Activated T-helper 2 cell treated with anti-CD3 and anti-CD28 coated beads, Interferon-gamma antibody, Interleukin-2, Interleukin-4, amounts not matched to agents 10 μg/mL and 5 μg/mL and 100 μg/mL, durations not matched to agents 14 hours and 24 hours and 36 hours (primary cell): ENCODE measurements at places on chromosomes 2 and 18. TPM values are rescaled to one million over a fixed set of nuclear protein-coding genes. Genes with fewer than 3 reads are reported as not detected.

GRCh38 chr18:10318691-10318970 is 135.8 kb upstream of the APCDD1 start:
- DNase-seq: no peak

- DNase-seq: no peak
Measured at GRCh38 chr2:173204316-173204715, 128.7 kb downstream of the MAP3K20 start.

DNA sequence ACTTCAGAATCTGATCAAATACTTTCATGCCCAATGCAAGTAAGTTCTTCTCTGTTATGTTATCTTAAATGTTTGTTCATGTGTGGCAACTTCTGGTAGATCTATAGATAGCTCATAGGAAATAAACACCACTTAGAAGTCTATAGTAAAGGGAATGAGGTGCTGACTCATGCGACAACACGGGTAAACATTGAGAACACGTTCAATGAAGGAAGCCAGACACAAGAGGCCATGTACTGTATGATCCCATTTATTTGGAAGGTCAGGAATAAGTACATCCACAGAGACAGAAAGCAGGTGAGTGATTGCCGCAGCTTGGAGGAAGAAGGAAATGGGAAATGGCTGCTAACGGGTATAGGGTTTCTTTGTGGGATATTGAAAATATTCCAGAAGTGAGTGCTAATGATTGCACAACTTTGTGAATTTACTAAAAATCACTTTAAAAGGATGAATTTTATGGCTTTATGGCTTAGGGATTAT is 95.4 kb downstream of the ITGB1BP1 start:
- DNase-seq: no peak

GRCh38 chr2:1613078-1613445 is 131.3 kb downstream of the PXDN start:
- DNase-seq: no peak

DNA sequence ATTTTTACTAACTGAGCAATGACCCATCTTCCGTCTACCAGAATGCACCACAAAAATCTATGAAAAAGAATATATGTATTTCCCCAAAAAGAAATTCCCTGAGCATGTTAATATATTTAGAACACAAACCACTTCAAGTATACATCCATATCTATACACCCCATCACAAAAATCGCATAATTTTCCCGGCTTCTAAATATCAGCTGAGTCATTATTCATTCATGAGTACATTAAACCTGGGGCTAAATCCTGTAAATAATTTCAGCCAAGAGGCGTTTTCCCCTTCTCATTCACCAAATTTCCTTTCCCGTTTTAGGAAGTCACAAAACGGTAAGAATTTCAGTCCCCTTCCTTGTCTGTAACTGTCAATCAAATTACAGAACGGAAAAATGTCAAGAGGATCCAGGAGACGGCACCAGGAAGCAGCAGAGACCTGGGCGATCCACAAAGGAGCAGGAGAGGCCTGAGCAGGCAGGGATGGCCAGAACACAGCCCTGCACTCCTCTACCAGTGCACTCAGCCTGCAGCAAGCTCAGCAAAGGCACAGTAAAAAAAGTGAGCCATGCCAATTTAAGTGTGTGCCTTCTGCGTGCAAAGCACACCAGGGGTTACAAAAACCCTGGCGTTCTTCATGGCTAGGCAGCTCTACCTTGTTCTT is 300.7 kb downstream of the TCF4 start:
- no peak for DNase-seq

GRCh38 chr2:191618046-191618780 is 59.7 kb upstream of the NABP1 start:
- DNase-seq: no peak

DNA sequence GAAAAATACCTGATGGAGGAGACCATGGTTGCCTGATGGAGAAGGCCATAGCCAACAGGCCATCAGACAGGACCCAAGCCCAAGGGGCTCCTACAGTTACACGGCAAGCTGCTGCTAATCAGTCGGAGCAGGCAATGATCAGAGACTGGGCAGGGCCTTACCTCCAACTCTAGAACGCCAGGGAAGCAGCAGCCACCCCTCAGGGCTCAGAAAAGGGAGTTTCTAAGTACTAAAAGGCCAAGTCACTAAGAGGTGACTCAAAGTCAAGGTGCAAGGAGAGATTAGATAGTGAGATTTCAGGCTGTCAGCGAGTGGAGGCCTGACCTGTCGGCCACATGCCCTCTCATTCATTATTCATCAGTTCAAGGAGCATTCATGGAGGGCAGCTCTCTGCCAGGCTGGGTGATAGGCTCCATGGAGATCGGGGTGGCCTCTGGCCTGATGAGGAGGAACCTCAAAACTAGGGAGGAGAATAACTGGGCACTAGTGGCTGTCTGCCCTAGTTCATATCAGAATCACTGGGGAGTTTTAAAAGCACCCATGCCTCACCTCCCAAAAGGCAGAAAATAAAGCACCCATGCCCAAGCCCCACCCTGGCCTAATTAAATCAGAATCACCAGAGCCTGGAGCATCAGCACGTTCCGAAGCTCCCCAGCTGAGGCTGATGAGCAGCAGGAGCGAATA is 3.6 kb downstream of the VIL1 start:
- DNase-seq: no peak

DNA sequence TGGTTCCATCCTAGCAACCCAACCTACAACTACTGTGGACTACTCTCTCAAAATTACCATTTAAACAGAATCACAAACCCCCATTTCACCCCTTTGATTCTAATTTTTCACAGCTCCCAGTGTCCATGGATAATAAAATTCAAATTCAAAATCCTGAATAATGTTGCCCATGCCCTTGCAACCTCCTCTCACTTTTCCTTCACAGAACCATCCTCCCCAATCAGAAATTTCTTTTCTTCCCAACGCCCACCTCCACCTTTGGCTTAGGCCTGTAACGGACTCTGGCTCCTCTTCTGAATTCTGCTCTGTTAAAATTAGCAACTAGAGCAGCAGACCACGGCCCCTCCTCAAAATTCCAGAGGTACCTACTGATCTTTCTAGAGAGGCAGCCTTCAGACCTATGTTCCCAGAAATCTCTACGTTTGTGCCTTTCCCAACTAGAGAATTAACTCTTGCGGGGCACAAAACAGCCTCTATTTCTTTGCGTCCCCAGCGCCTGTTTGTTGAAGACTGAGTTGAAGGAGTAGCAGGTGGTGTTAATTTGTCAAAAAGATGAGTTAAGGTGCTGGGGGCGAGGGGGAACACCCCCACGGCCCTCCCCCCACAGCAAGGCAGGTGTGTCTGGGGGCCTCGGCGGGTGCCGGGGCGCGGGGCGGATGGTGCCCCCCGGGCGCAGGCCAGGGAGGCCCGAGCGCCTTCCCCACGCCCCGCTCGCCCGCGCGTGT is 428 bp upstream of the MAP3K20 start:
- DNase-seq: no peak

- no peak for DNase-seq
Measured at GRCh38 chr18:67001052-67001451, 397.2 kb upstream of the CDH19 start.

- no peak for DNase-seq
Measured at GRCh38 chr2:141384676-141385075, 746.1 kb downstream of the LRP1B start.

DNA sequence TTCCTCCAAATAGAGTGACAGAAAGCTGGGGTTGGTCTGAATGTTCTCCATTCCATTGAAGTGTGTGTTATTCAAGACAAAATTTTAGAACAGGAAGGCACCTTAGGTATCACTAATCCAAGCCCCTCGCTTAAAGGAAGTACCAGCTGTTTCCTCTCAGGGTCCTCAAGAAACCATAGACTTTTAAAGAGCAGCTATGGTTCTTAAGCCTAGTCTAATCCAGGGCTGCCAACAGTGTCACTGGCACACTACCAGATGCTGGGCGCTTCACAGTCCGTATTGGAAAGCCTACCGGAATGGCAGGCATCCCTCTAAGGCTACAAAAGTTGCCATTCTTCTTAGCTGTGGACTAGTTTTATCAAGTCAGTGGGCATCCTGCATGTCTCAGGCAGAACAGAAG is 1.9 kb downstream of the NEMP2 start:
- no peak for DNase-seq

DNA sequence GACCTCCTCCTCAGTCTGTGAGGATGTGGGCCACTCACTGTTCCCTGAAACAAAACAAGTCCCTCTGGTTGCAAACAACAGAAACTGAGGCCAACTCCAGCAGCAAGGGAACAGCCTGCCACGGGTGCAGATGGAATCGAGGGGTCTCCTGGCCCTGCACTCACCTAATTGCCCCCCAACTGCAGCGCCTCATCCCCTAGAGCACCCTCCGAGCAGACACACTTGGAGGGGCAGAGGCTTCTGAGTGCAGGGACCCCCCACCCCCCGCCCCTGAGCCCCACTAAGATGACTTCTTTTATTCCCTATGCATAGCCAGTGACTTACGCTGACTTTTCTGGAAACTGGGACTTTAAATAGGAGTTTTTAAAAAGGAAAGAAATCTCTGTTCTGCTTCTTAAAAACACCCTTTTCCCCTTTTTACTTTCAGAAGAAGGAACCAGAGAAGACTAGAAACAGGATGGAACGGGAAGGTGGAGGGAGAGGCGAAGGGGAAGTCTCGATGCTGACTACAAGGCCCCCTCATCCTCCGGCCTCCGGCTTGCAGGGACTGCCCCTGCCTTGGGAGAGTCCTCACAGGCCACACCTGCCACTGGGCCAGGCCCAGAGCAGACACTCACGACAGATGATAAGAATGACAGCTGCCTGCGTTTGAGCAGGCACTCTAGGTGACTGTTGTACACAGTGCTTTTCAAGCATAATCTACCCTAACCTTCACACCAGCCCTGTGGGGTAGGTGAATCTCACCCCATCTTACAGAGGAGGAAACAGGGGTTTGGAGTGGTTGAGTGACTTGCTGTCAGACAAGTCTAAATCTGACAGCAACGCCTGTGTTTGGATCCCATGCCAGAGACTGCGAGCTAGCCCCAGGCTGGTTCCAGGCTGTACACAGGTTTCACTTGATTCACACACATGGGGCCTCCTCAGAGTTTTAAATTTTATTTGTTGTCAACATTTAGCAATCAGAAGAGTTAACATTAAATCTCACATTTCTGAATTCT is 28.2 kb upstream of the BIN1 start:
- DNase-seq: no peak

GRCh38 chr2:110650346-110650745 is 27.5 kb downstream of the BUB1 start:
- no peak for DNase-seq

GRCh38 chr2:133104871-133105270 is 434.9 kb upstream of the LYPD1 start:
- DNase-seq: no peak

- no peak for DNase-seq
Measured at GRCh38 chr2:191636235-191636543, 41.7 kb upstream of the NABP1 start.

- no peak for DNase-seq
Measured at GRCh38 chr2:39996653-39997080, 217.6 kb upstream of the THUMPD2 start.

DNA sequence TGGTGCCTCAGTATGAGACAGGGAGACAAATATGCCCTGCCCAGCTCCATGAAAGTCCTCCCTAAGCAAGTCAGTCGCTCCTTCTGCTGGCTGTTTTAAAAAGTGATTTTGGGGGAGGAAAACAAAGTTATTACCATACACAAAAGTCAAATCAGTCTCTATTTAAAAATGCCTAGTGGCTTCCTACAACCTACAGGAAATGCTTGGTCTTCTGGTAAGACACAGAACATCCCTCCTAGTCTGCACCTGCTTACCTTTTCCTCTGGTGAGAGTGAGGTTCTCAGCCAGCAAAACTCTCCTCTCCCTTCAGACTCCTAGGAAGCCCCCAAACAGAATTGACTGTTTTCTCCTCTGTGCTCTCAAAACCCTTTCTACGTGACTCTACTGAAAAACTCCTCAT is 13.5 kb downstream of the CMPK2 start:
- DNase-seq: no peak

GRCh38 chr2:216632346-216632951 is 771 bp upstream of the IGFBP2 start:
- DNase-seq: no peak

DNA sequence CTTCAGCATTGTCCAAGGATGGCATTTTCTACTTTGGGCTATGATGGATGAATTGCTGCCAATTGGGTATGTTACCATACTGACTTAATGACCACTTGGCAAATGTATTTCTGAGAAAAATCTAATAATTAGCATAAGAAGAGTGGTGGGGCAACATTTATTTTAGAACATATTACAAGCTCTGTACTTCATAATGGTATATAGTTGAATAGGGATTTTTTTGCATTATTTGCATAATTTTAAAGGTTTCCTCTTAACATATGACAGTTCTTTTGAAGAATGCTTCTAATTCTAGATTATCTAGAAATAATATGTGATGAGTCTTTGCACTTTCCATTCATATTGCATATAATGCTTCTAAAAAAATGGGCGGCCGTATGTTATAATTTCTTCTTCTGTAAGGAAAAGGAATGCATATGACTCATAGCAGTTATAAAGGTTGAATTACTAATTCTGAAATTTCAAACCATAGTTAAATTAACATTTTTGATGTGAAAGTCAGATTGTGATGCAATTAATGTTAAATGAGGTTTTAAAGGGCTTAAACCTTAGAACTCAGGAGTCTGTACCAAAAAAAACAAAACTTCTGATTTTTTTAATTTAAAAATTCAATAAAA is 1652.3 kb upstream of the SLC39A10 start:
- no peak for DNase-seq

DNA sequence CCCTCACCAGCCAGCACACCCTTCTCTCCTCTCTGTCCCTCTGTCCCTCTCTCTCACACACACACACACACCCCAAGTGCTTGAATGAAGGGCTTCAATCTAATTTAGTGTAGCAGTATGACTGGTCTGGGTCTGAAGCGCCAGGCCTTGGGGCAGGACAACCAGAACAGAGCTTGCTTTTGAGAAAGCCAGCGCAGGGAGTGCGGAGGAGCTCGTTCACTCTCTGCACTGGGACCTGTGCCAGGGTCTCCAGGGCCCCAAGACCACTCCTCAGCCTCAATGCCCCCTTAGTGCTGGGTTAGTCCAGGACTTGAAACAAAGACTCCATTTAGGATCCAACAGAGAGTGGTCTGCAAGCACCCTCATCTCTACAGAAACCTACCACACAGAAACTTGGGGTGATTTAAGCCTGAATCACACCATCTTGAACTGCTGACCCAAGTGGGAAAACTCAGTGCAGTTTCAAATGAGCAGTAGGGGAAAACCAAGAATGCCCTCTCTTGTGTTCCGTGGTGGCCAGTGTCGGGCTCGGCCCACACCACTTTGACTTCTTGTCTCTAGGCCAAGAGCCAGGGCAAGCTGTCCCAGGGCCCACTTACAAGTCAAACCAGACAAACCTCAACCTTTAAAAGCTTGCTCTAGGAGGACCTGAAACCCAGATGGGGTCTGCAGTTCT is 66.6 kb upstream of the WIPF1 start:
- no peak for DNase-seq

GRCh38 chr18:7592305-7593071 is 25.4 kb downstream of the PTPRM start:
- no peak for DNase-seq

- no peak for DNase-seq
Measured at GRCh38 chr2:203739351-203739750, 32.9 kb downstream of the CD28 start.

- DNase-seq: no peak
Measured at GRCh38 chr2:154402213-154402612, 296.3 kb upstream of the KCNJ3 start.

The NTSR2 gene
- not detected in 2 replicates for total RNA-seq

The IL1R2 gene
- total RNA-seq: 0.97 and 1.8 TPM in 2 replicates

The MGAT4A gene
- total RNA-seq: 42.0 and 44.6 TPM in 2 replicates

The CREB1 gene
- total RNA-seq: 115 and 136 TPM in 2 replicates

The TFCP2L1 gene
- total RNA-seq: 0.11 TPM in 1 of 2 replicates, not detected in the other

The CTAGE1 gene
- total RNA-seq: 0.07 TPM in 1 of 2 replicates, not detected in the other

The MPP4 gene
- not detected in 2 replicates for total RNA-seq

The TFPI gene
- 0.41 and 0.50 TPM in 2 replicates for total RNA-seq

The MDH1B gene
- total RNA-seq: 0.25 and 0.55 TPM in 2 replicates

The LOXL3 gene
- 1.7 and 2.1 TPM in 2 replicates for total RNA-seq

The MSTN gene
- total RNA-seq: not detected in 2 replicates

The STPG4 gene
- total RNA-seq: not detected in 2 replicates
